Fibroblast of the aortic adventitia (primary cell): ENCODE measurements at places on chromosomes 7 and 10.

DNA sequence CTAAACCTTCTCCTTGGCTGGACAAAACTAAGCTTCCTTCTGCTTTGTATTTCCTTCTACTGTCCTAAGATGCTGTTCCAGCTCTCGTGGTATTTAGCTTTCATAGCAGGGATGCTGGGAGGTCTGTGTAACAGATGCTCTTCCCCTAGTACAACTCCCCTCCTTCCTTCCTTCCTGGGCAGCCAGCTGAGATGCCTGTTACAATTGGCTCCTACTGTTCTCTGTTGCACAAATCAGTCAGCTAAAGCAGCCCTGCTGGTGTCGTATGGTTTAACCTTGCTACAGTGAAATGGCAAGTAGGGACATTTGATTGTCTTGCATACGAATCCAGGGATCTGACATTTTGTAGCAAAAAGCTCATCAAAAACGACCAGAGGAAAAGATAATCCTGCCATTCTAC lies 143.8 kb downstream of the ARHGAP21 start:
- DNase-seq: no peak

- DNase-seq: no peak
Observed at GRCh38 chr7:77330169-77330882, 85.8 kb downstream of the GSAP start.

- DNase-seq: no peak
Observed at GRCh38 chr10:27911539-27911938, 87.3 kb downstream of the ODAD2 start.

- DNase-seq: no peak
Observed at GRCh38 chr7:7569615-7570014, 2.9 kb downstream of the MIOS start.
